ENCODE measurements at places on chromosomes 12 and 14. TPM values are rescaled to one million over a fixed set of nuclear protein-coding genes. Genes with fewer than 3 reads are reported as not detected.

DNA sequence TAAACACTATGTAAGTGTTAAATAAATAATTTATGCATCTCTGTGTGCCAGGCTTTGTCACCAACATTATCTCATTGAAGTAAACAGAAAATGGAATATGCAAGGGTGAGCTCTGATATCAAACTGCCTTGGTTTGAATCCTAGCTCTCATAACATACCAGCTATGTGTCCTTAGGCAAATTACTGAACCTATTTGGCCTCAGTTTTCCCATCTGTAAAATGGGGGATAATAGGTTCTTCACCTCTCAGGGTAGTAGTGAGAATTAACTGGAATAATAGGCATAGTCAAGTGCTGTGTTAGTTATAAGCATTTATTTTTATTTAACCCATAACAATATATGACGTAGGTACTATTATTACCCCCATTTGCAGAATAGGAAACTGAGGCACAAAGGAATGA is 190.8 kb upstream of the SRRM4 start:
- H3K27ac ChIP-seq = no peak overlapping the region
- no peak for DNase-seq
- H3K4me1 ChIP-seq = no peaks in the 10 kb centered on the region

- H3K4me1 ChIP-seq = no peaks in the 10 kb centered on the region
- no peak overlapping the region for H3K27ac ChIP-seq
- H3K27me3 ChIP-seq = no peaks in the 10 kb centered on the region
- no peaks in the 10 kb centered on the region for H3K36me3 ChIP-seq
Measured at GRCh38 chr14:66330916-66331315, 155.3 kb upstream of the CCDC196 start.

The FOXN4 gene
- total RNA-seq = not detected

GRCh38 chr12:47939009-47939601 is 24.3 kb upstream of the TMEM106C start:
- no peaks in the 10 kb centered on the region for H3K27me3 ChIP-seq
- no peak for DNase-seq
- no peaks in the 10 kb centered on the region for H3K4me1 ChIP-seq
- no peak overlapping the region for H3K27ac ChIP-seq
- H3K36me3 ChIP-seq = no peaks in the 10 kb centered on the region
- no peak overlapping the region for H3K4me3 ChIP-seq

GRCh38 chr14:23681337-23681736 is 45.2 kb downstream of the DHRS2 start:
- H3K4me3 ChIP-seq = no peak overlapping the region
- no peaks in the 10 kb centered on the region for H3K27me3 ChIP-seq
- DNase-seq = no peak
- H3K36me3 ChIP-seq = no peaks in the 10 kb centered on the region
- H3K27ac ChIP-seq = no peak overlapping the region

GRCh38 chr12:18872770-18873169 is 134.9 kb downstream of the CAPZA3 start:
- no peak overlapping the region for H3K4me3 ChIP-seq
- H3K27ac ChIP-seq = no peak overlapping the region
- H3K4me1 ChIP-seq = no peaks in the 10 kb centered on the region
- no peak for DNase-seq
- no peaks in the 10 kb centered on the region for H3K27me3 ChIP-seq
- H3K36me3 ChIP-seq = no peaks in the 10 kb centered on the region

The P2RX2 gene
- total RNA-seq = not detected

DNA sequence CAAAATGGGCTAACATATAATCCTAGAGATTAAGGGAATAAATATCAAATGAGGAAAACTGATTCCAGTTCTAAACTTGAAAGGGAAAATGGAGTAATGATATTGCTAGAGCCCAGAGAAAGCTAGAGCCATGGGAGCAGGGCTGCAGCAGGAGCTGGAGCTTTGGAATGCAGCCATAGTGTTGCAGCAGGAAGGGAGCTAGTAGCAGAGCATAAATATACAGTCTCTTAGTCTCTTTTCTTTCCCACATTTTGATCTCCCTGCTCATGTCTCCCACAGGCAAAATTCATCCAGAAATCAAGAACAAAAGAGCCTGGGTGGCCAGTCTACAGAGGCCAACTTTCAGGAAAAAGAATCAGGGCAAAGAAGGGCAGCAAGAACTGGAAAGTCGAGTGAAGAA is 253.7 kb downstream of the ATXN7L3B start:
- H3K27me3 ChIP-seq = no peaks in the 10 kb centered on the region
- DNase-seq = no peak
- H3K4me1 ChIP-seq = no peaks in the 10 kb centered on the region
- no peak overlapping the region for H3K27ac ChIP-seq

DNA sequence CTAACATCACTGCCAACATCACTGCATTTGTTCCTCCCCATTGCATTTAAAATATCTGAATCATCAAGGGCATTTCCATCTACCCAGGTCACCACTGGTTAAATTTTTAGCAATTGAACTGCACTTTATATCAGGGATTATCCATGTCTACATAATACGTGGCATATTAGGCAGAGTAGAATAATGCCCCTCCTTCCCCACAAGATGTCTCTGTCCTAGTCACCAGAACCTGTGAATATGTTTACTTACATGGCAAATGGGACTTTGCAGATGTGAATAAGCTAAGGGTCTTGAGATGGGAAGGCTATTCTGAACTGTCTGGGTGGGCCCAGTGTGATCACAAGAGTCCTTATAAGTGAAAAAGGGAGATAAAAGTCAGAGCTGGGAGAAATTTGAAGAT is 181.7 kb upstream of the ARID2 start:
- H3K27ac ChIP-seq = no peak overlapping the region
- H3K4me3 ChIP-seq = no peak overlapping the region
- H3K27me3 ChIP-seq = no peaks in the 10 kb centered on the region

DNA sequence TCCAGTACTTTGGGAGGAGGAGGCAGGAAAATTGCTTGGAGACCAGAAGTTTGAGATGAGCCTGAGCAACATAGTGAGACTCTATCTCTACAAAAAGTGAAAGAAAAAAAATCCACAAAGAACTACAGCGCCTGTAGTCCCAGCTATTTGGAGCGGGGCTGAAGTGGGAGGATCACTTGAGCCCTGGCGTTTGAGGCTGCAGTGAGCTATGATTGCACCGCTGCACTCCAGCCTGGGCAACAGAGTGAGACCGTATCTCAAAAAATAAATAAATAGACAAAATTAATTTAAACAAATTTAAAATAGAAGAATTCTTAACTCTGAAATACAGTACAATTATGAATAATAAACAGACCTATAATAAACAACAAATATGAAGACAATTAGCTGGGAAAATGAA is 40.9 kb downstream of the ATL1 start:
- no peaks in the 10 kb centered on the region for H3K36me3 ChIP-seq
- H3K4me1 ChIP-seq = no peaks in the 10 kb centered on the region
- H3K27me3 ChIP-seq = no peaks in the 10 kb centered on the region
- no peak overlapping the region for H3K27ac ChIP-seq

DNA sequence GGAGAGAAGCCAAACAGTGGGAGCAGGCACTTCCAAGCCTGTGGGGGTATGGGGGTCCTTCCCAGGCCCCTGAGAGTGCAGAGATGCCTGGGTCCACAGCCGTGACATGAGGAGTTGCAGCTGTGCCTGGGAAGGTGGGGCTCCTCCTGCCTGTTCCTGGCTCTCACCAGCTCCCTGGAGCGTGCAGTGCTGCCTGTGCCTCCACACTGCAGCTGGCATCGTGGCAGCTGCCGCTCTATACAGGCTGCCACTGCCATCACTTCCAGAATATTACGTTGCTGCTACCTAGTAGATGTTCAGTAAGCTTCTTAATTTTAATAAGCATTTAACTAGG is 223.7 kb downstream of the KCNC2 start:
- no peak overlapping the region for H3K27ac ChIP-seq
- no peak for DNase-seq
- H3K4me3 ChIP-seq = no peak overlapping the region
- no peaks in the 10 kb centered on the region for H3K27me3 ChIP-seq
- no peaks in the 10 kb centered on the region for H3K36me3 ChIP-seq
